ENCODE measurements at places on chromosomes 3 and 15. TPM values are rescaled to one million over a fixed set of nuclear protein-coding genes. Genes with fewer than 3 reads are reported as not detected.

- no peak for DNase-seq
Measured at GRCh38 chr15:87901926-87902690, 354.4 kb downstream of the NTRK3 start.

The XCR1 gene
- not detected for total RNA-seq

DNA sequence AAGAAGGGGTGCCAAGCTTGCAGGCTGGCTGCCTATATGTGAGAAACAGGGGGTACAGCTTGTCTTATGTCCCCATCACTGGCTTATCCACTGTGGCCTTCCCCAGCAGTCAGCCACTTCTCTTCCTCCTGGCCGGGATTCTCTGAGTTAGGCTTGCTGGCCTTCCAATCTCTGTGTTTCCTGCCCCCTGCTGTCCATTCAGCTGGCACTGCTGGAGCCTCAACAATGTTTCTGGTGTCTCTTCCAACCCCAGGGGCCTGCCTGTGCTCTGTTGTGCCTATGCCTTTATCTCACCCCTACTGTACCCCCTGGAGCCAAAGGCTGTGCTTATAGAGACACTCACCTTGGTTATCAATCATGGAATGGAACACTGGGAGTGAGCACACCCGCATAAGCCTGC lies 36.5 kb downstream of the ANAPC13 start:
- no peak for DNase-seq

DNA sequence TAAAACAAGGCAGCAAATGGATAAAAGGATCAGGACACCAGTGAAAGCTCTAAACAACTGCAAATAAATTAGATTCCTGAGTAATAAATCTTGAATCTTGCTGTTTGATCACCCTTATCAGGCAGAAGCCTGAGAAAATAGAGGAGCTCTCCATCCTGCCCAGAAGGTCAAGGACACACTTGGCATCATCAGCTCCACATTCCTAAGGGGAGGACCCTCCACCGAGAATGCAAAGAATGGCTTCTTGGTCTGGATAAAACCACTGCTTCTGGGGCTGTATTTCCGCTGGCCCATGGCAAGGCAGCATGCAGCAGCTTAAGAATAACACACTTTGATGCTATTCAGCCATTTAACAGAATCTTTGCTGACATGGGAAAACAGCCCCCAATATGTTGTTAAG lies 108.9 kb upstream of the TSC22D2 start:
- no peak for DNase-seq

DNA sequence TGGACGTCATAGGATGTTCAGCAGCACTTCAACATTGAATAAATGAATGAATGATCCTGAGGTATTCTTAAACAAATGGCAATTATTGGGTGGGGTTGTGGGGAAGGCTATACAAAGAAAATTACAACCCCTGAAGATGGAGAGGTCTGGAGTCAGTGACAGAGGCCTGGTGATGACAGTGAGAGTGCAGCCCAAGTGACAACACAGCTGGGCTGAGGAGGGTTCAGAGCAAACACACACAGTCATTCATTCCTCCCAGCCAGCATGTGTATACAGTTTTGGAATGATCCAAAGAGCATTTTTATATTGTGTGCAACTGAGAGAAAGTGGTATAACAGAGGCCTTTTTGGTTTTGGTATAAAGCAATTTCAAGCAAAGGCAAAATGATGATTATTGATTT lies 148.1 kb downstream of the ANO10 start:
- no peak for DNase-seq

DNA sequence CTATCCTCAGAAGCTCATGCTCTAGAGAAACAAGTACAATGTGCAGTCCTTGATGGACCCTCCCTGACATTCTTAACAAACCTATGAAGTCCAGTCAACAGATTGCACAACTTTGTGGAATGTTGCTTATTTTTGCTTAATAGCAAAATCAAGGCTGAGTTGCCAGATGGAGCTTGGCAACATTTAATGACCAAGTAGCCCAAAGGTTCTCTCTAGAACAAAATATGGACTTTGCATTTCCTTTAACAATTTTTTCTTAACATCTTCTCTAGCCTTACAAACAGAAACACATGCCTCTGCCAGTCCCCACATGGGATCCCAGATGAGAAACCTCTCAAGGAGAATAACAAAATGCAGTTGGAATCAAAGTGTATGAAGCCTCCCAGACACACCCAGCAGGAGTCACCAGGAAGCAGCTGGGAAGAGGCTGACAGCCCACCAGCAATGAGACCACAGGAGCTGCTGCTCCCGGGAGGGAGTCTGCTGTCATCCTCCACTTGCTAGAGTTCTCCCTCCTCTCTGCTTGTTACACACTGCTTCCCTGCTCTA lies 422.5 kb upstream of the CDIN1 start:
- DNase-seq: no peak

The SLC7A14 gene
- total RNA-seq: not detected

- no peak for DNase-seq
Measured at GRCh38 chr15:70451821-70452653, 311.3 kb downstream of the UACA start.

The FAM3D gene
- total RNA-seq: not detected

DNA sequence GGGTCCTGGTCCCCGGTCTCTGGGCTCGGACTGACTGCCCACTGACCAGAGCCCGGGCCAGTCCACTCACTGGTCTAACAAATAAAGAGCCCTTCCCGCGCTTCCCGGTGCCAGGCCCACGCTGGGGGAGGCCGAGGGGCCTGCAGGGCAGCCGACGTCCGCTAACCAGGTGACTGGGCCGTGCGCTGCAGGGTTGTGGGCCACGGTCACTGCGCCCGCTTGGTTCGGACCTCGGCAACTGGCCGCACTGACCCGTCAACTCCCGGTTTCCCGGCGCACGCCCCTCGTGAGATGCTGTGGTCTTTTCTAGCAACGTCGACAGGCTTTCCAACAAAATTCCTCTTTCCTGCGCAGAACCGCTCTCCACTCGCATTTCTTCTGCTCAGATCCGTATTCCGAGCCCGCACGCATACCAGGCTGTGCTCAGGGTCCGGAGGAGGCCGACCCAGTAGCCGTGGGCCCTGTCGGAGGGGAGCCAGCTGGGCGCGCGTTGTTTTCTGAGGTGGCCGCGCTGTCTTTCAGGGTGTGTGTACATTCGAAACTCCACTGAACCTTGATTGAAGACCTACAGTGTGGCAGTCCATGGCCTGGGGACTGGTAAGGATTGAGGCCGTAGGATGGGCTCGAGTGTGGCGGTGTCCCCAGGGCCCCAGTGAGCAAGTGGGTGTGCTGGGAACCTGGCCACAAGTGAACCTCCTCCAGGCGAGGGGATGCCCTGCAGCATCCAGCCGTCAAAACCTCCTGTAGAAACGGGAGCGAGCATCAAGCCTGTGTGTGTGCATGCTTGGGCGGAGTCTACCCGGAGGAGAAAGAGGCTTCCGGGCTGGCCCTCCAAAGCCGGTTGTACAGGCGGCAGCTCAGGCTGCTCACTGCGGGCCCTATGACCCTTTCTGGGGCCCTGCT lies 875 bp upstream of the NT5DC2 start:
- no peak for DNase-seq

GRCh38 chr3:65677486-65678010 lies 361.2 kb downstream of the MAGI1 start:
- no peak for DNase-seq

DNA sequence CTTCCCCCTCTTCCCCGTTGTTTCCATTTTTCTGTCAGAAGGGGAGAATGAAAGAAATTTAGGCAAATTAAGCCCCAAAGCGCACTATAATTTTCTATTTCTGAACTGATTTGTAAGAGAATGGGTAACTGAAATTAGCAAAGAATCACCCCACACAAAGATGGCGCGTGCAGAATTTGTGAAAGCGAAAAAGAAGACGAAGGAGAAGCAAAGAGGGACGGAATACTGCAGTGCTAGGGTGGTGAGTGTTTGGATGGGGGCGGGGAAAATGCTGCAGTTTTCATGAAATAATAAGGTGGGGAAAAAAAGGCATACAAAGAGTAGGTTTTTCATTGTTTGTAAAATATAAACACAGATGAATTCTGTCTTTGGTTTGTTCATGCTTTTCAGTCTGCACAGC lies 4.6 kb upstream of the CTNNB1 start:
- DNase-seq: no peak

GRCh38 chr3:19808834-19809233 lies 125.2 kb downstream of the EFHB start:
- no peak for DNase-seq

The CYP8B1 gene
- total RNA-seq: not detected

The TRPM1 gene
- not detected for total RNA-seq

The CALML4 gene
- total RNA-seq: 5.8 TPM

DNA sequence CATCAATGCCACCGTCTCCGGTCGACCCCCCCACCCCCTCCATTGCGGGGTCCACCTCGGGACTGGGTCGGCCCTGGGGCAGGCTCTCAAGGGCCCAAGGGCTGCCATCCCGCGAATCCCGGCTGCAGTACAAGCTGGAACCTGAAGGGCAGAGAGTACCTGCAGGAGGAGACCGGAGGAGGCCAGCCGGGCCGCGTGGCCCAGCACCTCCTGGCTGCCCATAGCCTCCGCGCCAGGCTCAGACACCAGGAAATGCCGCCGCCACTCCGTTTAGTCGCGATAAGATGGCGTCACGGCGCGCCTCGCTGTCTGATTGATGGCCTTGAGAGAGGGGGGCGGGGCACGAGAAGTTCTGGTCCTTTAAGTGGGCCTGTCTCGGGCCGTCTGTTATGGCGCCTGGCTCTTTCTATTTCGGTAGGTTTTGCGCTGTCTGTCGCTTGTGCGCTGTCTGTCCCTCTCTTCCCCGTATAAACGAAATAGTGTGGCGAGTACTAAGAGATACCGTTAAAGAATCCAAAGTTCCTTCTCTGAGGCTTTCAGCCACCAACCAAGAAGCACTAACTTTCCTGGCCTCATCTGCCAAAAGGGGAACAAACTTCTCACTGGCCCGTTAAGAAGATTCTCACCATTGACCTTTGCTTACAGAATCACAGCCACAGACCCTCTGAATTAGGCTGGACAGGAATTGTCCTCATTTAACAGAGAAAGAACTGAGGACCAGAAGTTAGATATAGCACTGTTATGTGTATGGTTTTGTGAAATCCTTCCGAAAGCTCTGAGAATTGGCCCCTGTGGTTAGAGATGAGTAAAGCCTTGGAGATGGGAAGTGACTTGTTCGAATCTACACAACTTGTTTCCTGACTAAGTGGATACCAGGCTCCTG lies at the start of gene RFT1:
RFT1 (minus strand) TSS at position 257 of the 883 bp plus-strand sequence; CDS start at position 222, 35 bp downstream.
- DNase-seq: peak; percentile 92

- no peak for DNase-seq
Measured at GRCh38 chr3:10348404-10348721, 27.5 kb upstream of the SEC13 start.

DNA sequence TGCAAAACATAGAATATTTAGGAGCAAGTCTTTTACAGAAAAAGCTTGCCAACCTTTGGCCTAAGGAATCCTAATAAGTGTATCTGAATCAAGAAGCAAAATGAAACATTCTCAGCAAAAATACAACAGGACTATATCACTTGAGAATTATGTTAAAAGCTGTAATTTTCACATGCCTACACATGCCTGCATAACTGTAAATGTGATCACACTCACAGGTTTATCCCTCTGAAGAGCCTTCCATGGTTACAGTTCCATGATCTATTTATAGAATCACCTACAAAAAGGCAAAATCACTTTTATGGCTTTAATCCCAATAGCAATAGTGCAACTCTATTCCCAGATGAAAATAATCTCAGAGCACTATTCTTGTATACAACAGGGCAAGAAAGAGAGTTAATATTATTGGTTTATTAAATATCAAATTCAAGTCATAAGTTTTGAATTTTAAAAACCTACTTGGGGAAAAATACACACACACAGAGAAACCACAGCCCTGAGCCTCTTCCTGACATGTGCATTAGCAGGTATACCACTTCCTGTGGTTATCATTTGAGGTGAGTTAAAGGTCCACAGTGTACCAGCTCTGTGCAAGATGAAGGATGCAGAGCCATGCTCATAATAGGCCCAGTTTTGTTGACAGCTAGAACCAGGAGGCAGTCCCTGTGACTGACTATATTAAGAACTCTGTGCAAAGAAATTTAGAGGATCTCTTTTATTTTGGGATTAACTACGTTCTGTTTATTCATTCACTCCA lies 252.5 kb upstream of the TGFBR2 start:
- no peak for DNase-seq

- no peak for DNase-seq
Measured at GRCh38 chr3:150875548-150875947, 29.7 kb downstream of the MINDY4B start.

The ABHD5 gene
- total RNA-seq: 13.6 TPM

GRCh38 chr3:188049606-188050530 lies 104.1 kb upstream of the LPP start:
- DNase-seq: no peak

DNA sequence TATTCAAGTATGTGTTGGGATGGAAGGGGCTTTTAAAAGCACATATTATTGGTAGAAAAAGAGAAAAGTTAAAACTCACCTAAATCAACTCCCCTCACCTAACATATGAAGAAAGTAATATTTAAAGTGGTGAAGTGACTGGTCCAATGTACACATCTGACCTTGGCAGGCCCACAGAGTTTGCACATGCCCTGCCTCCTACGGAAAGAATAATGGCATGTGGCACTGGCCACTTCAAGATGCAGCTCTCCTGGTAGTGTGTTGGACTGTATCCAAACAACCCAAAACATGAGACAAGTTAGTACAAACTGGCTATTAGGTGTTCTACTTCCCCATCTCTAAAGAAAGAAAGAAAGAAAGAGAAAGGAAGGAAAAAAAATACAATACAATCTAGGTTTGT lies 117.1 kb downstream of the MECOM start:
- DNase-seq: no peak

- DNase-seq: peak; percentile 39
Measured at GRCh38 chr3:122564155-122564912, at the start of the genes DTX3L and PARP9. DTX3L (plus strand) TSS chr3:122564338; CDS start chr3:122564427, 89 bp downstream. PARP9 (minus strand) TSS chr3:122564300; CDS start chr3:122559620, 4,680 bp downstream.

DNA sequence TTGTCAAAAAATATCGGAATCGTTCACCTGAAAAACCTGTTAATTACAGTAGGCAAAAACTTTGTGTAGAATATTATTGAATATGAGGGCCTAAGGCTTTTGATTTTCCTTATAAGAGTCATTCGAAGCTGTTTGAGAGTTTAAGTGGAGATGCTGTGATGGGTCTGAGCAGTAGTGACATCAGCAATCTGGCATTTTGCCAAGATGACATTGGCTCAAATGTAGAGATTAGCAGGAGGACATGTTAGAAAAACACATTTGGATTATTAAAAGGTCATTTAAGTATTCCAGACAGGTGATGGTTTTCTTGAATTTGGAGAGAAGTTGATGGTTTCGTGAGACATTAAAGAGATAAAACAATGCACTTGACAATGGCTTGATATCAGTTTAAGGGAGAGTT lies 12.9 kb downstream of the OR5AC2 start:
- DNase-seq: no peak

DNA sequence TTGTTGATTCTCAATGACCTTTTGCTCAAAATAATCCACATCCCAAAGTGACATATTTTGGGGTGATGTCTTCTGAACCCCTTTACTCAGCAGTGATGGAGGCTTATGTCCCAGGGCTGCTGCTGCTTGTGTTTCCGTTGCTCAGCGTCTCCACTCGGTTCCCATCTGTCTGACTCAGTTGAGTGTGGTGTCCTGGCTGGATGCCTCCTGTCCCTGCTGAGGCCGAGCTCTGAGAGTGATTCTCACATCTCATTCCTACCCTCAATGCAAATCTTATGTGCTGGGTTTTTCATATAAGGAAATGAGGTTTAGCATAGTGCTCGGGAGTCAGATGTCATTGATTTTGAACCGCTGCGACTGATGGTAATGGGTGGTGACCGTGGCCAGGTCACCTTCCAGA lies 247.4 kb downstream of the GABRG3 start:
- no peak for DNase-seq

- no peak for DNase-seq
Measured at GRCh38 chr15:86483936-86484335, 404.3 kb downstream of the AGBL1 start.

GRCh38 chr15:99385865-99386264 lies 134.6 kb downstream of the LRRC28 start:
- DNase-seq: no peak

All from NCI-H460 (cell line).